ENCODE measurements at places on chromosomes 5 and 9. TPM values are rescaled to one million over a fixed set of nuclear protein-coding genes. Genes with fewer than 3 reads are reported as not detected.

DNA sequence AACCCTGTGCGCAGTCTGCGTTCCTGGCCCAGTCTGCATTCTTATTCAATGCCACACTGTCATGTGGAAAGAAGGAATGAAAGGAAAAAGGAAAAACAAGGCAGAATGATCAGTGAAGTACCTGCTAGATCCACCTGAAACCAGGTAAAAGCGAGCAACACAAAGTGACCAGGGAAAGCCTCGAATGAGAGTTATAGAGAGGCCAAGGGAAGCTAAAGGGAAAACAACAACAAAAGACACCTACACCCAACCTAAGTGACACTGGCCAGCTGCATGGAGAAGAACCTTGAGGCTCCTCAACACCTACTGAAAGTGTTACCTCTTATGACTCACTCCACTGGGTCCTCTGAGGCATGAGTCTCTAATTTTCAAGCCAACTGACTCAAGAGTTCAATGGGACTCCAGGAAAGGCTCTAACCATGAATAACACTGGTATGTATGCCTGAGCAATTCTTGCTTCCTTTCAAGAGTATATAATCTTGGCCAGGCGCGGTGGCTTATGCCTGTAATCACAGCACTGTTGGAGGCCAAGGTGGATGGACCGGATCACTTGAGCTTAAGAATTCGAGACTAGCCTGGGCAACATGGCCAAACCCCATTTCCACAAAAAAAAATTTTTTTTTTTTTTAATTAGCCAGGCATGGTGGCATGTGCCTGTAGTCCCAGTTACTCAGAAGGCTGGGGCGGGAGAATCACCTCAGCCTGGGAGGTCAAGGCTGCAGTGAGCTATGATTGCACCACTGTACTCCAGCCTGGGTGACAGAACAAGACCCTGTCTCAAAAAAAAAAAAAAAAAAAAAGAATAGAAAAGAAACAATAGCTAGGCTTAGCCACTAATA lies 29.0 kb downstream of the MTMR12 start:
- DNase-seq, result no peak

Gene APBA1
- total RNA-seq, result 9.6 TPM

- DNase-seq, result no peak
Observed at GRCh38 chr5:170809551-170809950, 26.0 kb downstream of the GABRP start.

DNA sequence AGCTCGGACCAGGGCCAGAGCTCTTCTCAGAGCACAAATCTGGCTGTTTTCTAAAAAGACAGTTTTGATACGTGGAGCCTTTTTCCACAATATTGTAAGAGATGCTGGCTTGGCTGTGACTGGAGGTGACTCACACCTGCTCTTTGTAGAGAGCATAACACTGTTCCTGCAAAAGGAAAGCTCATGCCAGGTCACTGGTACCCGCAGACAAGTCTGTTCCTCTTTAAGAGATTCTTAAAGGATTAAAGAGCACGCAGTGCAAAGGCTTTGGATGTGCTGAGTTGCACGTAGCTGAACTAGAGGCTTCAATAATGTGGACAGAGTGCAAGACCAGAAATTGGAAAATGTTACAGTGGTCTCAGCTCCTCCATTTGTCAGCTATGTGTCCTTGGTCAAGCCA lies 19.0 kb downstream of the ACTL7B start:
- DNase-seq, result no peak

DNA sequence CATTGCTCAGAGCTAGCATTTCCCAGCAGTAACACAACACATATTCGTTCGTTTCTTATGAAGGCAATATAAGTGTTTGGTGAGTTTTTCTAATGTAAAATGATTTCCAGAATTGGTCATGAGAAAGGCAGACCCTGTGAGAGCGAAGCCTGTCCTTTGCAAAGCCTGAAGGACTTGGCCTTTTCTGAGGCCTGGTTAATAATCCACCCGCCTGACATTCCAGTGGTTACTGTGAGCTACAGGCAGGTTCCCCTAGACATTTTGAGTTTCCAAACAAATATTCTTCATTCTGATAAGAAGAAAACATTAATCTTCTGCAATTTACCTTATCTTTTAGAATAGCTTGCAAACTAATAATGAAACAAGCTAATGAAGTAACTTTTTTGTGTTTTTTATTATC lies 38.0 kb downstream of the ADAMTS16 start:
- no peak for DNase-seq

Gene WDR31
- 0.60 TPM for total RNA-seq

- DNase-seq, result no peak
Observed at GRCh38 chr9:19521205-19521604, 112.4 kb downstream of the ACER2 start.

Gene GLRA1
- not detected for total RNA-seq

DNA sequence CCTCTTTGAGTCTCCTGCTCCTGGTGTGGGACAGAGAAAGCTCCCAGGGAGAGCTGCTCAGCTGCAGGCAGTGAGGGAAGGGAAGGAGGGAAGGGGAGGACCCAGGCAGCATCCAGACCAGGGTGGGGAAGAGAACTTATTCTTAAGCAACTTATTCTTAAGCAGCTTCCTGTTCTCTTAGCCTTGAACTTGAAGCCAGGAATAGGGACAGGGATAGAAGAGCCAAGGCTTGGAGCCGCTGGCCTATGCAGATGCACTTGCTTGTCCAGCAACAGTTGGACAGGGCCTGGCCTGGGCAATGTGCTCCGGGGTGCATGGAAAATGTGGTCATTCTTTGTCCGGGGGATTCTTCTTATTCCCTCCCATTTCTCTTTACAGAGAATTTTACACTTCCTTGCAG lies 31.4 kb upstream of the SPTLC1 start:
- no peak for DNase-seq

Gene CARD9
- total RNA-seq, result 3.1 TPM

All from tibial nerve (tissue), 4 donors.